ENCODE measurements at places on chromosomes 2 and 18.
A peak's percentile ranks its signal among the peaks of the same experiment; 100 is the strongest.

DNA sequence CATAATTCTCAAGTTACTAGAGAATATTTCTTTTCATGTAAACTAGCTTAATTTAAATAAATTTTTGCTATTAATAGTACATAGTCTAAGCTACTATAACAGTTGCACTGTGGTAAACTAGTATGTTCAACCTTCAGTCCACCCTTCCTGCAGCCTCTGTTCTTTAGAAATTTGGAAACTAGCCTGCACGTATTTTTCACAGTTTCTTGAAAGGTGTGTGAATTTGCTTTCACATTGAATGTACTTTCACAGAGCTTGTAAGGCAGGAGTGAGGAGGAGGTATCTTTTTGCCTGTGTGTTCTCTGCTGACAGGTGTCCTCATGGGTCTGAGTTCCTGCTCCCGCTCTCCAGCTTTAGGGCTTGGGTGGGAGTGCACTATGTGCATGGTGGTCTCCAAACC lies 117.5 kb downstream of the ATP9B start:
- no peak for DNase-seq

- no peak for DNase-seq
Measured at GRCh38 chr2:108958002-108958401, 31.0 kb downstream of the EDAR start.

GRCh38 chr2:162422894-162423293 lies 79.0 kb downstream of the GCA start:
- DNase-seq: no peak

GRCh38 chr2:215711471-215712034 lies 275.7 kb upstream of the FN1 start:
- no peak for DNase-seq

GRCh38 chr2:83251321-83251872 lies 1207.7 kb downstream of the SUCLG1 start:
- no peak for DNase-seq

GRCh38 chr2:170969030-170969429 lies 40.0 kb downstream of the GORASP2 start:
- DNase-seq: no peak

- DNase-seq: peak; percentile 90
Measured at GRCh38 chr18:47772374-47773248, 157.8 kb downstream of the SMAD2 start.

DNA sequence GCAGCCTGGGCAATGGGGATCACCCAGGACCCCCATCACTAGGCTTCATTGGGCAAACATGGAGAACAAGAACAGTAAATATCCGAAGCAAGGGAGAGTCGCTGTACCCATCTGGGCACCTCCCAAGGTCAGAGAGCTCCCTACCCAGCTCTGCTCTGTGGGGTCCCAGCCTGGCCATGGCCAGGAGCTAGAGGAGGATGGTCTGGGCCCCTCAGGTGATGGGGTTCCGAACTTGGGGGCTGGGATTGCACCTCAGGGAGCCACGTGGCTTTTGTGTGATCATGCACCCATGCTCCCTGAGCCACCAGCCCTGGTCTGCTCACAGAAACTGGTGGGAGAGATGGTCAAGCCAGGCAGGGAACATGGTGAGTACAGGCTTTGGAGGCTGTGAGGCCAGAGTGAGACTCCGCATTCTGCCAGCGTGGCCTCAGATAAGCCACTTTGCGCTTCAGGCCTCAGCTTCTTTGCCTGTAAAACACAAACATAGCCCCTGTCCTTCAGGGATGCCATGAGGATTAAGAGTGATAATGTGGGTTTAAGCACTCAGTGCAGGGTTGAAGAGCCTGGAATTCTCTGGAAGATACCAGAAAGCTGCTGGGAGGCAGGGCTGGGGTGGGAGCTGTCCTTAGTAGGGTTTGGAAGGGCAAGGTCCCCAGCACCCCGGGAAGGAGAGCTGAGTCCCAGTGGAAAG lies 3.0 kb upstream of the NMUR1 start:
- no peak for DNase-seq

GRCh38 chr2:129778584-129778877 lies 200.9 kb upstream of the RAB6C start:
- DNase-seq: no peak

DNA sequence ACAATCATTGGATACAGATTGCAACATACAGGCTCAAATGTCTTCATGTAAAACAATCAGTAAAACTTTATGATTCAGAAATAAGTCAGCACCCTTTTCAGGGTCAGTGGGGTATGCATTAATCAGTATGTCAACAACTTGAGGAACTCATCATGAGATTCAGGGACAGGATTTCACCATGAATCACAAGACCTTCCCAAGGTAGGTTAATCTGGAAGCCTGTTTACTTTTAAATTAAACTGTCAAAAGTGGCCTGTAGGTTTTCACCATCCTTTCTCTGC lies 104.8 kb downstream of the SP100 start:
- no peak for DNase-seq

DNA sequence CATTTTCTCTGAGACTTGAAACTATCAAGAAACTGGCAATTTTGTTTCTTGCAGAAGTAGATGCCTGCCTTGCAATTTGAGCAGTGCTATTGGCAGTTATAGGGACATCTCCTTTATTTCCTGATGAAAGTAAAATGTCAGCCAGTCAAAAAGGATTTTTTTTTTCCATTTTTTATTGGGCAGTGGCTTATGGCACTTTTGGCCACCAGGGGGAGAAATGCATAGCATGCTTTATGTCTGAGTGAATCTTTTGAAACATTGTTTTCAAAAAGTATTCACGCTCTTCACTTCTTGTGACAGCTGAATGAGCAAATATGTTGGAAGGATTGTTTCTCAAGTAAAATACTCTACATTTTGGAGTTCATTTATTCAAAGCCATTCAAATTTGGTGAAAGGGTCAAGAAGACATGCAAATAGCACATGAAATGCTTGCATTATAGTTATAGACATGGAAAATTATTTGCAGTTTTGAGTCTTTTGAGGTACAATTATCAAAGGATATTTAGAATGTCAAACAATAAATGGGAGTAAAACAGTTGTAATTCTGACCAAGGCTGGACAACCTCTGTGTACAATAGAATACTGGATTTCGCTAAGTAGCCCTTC lies 491.0 kb downstream of the CDH2 start:
- DNase-seq: no peak

- no peak for DNase-seq
Measured at GRCh38 chr2:228771315-228771714, 499.8 kb downstream of the PID1 start.

DNA sequence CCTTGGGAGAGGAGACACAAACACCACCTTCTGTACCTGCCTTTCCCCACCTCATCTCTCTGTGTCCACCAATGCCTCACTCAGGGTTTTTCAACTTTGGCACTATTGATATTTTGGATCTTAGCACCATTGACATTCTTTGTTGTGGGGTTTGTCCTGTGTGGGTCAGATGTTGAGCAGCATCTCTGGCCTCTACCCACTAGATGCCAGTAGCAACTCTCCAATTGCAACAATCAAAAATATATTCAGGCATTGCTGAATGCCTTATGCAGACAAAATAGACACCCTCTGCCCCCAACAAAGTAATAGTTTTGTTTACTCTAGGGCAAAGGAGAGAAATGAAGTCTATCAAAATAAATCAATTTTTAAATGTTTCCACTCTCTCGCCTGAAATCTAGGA lies 1384.3 kb upstream of the NXPH2 start:
- no peak for DNase-seq

DNA sequence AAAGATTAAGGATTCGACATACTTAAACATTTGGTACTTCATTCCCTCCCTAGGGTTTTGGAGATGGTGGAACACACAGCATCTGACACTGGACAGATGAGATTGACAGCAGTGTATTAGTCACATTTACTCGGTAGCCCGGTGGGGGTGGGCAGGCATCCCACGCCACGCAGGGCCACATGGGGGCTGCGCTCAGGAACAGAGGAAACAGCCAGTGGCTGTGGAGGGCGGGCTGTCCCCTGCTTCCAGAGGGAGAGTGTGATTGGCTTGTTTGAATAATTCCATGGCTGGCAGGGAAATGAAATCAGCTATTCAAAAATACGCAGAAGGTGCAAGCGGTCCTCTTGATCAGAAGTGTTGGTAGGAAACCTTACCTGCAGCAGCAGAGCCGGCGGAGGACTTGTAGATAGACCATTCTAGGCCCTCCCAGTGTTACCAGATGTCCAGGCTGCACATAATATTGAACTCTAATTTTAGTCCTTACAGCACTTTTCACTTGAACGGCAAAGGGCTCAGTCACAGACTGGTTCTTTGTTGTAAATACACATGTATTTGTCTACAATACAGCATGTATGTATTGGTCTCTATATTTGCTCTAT lies 18.5 kb upstream of the SP140L start:
- DNase-seq: no peak

GRCh38 chr2:213353419-213353818 lies 69.2 kb downstream of the SPAG16 start:
- no peak for DNase-seq

DNA sequence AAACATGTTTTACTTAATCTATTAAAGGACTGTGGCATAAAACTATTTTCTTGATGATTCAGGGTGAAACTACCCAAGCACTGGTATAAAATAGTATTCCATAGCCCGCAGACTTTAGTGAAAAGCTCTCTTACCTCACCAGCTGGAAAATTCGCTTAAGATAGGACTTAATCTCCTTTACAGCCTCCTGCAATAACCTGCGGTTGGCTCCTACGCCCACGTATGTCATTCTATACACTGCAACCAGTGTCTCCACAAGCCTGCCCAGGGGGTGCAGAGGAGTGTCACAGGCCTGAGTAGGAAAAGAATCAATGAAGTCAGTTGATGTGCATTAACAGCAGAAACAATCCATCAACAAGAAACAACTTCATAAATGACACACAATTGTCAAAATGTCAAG lies 11.3 kb upstream of the MPP4 start:
- DNase-seq: no peak

DNA sequence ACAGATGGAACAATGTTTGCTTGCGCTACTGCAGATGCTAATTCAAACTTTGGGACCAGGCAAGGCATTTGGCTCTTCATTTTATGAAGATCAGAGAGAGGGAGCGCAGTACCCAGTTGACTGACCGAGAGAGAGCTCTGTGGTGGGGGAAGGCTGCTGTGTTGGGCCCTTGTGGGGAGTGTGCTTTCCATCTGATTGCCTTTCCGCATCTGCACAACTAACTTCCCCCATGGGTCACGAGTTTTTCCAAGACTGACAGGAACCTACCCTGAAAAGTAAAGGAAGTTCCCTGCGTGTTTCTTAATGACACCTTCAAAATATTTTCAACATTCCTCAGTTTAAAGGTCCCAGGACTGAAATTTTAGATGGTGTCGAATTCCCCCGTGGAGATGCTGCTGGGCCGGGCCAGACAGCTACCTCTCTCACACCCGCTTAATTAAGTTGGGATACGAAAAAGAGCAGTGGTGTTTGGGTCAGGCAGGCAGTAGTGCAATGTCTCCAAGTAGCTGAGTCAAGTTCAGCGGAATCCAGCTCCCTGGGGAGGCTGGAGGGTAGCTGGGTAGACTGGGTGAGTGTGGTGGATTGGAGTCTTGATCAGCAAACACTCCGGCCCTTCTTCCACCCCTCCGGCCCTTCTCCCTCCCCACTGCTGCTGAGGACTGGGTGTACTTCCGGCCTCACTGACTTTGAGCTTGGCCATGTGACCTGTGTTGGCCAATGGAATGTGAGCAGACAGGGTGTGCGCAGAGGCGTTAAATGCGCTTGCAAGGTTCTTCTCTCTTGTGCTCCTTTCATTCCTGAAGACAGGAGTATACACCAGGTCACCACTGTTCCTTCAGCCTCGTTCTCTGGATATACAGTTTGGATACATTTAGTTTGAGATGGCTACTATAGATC lies 2.3 kb upstream of the ARHGAP25 start:
- DNase-seq: no peak
